ENCODE measurements at places on chromosomes 12 and 14.
A peak's percentile ranks its signal among the peaks of the same experiment; 100 is the strongest.

GRCh38 chr12:42135259-42135814 lies 9.3 kb downstream of the GXYLT1 start:
- no peak for DNase-seq

DNA sequence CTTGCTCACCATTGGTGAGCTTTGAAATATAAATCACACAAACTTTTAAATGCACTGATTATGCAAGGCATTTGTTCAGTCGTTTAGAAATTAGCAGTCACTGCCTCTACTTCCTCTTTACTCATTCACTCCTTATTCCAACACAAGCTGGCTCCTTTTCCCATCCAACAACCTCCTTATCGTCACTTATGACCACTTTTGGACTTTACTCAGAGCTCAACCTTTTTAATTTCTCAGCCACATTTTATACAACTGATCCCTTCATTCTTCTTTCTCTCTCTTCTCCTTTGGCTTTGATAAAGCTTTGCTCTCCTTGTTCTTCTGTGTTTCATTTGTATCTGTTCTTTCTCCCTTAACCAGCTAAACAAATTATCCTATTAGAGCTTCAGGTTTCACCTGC lies 126.4 kb upstream of the PLEKHA5 start:
- DNase-seq, result no peak

GRCh38 chr14:58540749-58541632 lies 96.8 kb upstream of the DACT1 start:
- DNase-seq, result no peak

- no peak for DNase-seq
These were observed 8.5 kb upstream of the ACTN1 start for GRCh38 chr14:68987653-68988036.

DNA sequence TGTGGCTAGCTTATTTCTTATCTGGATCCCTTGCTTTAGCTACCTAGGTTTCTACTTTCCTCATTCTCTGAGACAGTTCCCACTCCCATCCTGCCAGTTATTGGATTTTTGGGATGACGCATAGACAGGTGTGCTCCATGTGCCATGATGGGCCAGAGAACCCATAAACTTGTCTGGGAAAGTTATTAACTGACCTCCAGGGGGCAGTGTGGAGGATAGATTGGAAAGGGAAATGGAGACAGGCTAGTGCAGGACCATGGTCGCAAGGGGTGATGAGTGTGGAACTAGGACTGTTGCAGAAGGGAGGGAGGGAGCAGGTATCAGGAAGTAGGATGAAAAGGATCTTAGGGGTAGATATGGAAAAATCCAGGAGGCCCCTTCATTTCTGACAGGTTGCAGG lies 80.3 kb downstream of the ESRRB start:
- DNase-seq, result peak; percentile 9

GRCh38 chr12:106101803-106102202 lies 37.0 kb downstream of the NUAK1 start:
- DNase-seq, result no peak

Measured in NK-92 treated with Interleukin-12 subunit alpha and Interleukin-12 subunit beta, amount 100 ng/mL, for 24 hours (cell line).